ENCODE measurements at places on chromosomes 3 and 15. TPM values are rescaled to one million over a fixed set of nuclear protein-coding genes. Genes with fewer than 3 reads are reported as not detected.
A peak's percentile ranks its signal among the peaks of the same experiment; 100 is the strongest.

Gene WDR93
- total RNA-seq, result not detected

GRCh38 chr15:87841426-87841998 is 415.0 kb downstream of the NTRK3 start:
- no peak for DNase-seq

- DNase-seq, result no peak
These were observed 19.3 kb upstream of the SPG21 start for GRCh38 chr15:65008983-65009382.

DNA sequence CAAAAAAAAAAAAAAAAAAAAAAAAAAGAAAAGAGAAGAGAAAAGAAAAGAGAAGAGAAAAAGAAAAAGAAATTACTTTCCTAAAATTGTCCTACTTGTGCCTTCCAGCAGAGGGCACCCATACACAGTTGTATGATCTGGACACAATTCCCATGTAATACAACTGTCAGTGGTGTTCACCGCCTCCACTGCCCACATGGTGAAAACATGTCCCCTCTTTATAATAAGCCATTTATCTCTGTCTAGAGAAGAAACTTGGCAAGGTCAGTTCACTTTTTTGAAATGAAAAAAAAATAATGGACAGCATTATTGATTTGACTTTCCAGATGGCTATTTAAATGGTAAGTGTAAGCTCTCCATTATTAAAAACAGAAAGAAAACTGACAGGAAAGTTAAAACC is 459.4 kb downstream of the GBE1 start:
- DNase-seq, result peak; percentile 1

GRCh38 chr3:31364711-31365110 is 168.0 kb upstream of the STT3B start:
- no peak for DNase-seq

GRCh38 chr15:33492434-33493052 is 181.8 kb downstream of the RYR3 start:
- no peak for DNase-seq

Measured in MG63 (cell line).